ENCODE measurements at places on chromosomes 7 and 10.
A peak's percentile ranks its signal among the peaks of the same experiment; 100 is the strongest.

GRCh38 chr10:86344281-86344680 is 22.3 kb downstream of the GRID1 start:
- DNase-seq, result no peak

GRCh38 chr7:134632937-134633540 is 13.6 kb upstream of the BPGM start:
- DNase-seq, result peak; percentile 59

DNA sequence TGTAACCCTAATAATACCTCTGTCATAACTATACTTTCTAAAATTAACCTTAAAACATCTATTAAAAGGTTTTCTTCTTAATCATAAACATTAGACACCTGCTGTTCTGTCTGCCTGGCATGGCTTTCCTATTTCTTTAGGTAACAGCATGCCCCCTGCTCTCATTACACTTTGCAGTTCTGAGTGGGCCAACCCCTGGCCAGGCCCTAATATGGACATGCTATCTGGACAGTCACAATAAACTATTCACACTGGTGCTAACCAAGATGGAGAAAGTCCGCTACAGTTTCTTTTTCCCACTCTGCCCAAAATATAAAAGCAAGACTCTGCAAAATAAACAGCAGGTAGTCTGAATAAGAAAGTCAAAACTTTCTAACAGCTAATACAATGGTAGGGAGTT is 84.0 kb downstream of the ELAPOR2 start:
- DNase-seq, result no peak

DNA sequence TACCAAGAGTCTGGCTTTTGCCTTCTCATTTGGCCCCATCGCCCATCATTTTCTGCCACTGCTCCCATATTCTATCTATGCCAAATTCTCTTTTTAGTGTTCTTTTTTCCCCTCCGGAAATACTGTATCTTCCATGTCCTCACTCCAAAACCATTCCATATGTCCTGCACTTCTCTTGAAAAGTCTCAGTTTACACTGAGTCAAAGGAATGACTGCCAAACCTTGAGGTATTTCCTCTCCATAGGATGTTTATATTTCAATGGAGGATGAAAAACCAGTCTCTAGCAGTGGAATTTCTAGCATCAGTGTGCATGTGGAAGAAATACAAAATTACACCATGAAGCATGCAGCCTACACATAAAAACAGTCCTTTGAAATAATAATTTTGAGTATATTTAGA is 121.4 kb upstream of the PHYHIPL start:
- DNase-seq, result no peak

GRCh38 chr10:90849956-90850749 is 7.7 kb downstream of the HTR7 start:
- no peak for DNase-seq

DNA sequence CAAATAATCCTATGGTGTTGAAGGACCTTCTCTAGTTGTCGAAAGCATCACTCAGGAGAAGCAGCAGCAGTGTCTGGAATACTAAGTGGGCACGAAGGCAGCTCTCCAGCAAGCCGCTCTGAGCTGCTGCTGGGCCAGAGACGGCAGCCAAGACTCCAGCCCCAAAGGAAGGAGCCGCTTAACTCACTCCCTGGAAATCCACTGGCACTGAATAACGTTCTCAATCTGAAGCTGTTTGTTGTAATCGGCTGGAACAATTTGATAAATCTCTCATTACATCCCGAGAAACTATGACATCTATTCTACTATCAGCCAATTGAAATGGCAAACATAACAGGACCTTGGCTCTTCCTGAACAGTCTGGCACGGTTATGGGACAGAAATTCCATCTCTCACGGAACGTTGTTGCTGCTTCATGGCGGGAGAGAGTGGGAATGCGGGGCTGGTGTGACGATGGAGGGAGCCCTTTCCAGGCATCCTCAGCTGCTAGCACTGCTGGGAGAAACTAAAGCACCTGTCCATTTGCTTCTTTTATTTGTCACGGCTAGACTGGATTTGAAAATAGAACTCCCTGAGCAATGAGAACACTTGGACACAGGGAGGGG is 331.5 kb upstream of the RNF32 start:
- no peak for DNase-seq

- no peak for DNase-seq
Measured at GRCh38 chr7:77409739-77410547, 6.2 kb downstream of the GSAP start.

DNA sequence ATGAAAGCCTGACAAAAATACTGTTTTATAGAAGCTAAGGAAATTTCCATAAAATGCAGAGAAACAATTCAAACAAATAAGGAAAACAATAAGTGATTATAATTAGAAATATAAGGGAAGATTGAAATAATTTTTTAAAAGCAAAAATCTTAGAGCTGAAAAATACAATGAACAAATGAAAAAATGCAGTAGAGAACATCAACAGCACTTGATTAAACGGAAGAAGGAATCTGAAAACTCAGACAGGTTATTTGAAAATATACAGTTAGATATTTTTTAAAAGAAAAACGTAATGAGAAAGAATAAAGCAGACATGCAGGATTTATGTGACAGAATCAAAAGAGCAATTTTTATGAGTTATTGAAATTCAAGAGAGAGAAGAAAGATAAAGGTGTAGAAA is 279.1 kb upstream of the MAGI2 start:
- DNase-seq, result no peak

- peak; percentile 51 for DNase-seq
Measured at GRCh38 chr10:73591935-73592699, 975 bp upstream of the USP54 start.

DNA sequence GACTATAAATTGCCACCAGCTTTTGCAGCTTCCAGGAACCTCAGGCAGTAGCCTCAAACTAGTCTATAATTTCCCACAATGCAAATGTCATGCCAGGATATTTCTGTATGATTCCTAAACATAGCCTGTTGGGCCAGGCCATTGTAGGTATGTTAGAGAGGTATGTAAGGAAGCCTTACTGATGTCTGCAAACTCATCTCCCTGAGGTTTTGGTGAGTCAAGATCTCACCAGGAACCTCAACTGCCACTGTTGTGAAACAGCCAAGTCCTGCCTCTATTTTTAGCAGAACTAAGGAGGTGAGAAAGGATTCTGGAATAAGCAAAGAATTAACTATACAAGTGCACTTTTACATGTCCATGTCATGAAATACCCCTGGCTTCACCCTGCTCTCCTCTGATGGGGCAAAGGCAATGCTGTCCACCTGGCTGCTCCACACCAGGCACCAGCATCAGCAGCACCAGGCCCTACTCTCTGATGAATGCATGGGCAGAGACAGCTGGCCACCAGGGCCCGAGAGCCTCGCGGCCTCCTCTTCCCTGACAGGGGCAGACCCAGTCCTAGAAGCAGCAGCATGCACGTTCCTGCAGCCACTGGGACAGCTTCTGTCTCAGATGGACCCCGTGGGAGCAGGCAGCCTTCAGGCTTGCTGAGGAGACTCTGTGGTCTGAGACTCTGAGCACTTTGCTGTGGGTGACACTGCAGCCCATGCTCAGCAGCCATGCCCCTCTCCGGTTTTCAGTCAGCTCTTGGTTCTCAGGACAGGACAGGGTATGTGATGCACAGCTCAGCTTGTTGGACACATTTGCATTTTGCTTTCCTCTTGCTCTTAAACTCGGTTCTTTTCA is 147.3 kb downstream of the ZMYND11 start:
- peak; percentile 42 for DNase-seq

All from T-helper 1 cell (primary cell).